ENCODE measurements at places on chromosomes 4 and X. TPM values are rescaled to one million over a fixed set of nuclear protein-coding genes. Genes with fewer than 3 reads are reported as not detected.
A peak's percentile ranks its signal among the peaks of the same experiment; 100 is the strongest.

DNA sequence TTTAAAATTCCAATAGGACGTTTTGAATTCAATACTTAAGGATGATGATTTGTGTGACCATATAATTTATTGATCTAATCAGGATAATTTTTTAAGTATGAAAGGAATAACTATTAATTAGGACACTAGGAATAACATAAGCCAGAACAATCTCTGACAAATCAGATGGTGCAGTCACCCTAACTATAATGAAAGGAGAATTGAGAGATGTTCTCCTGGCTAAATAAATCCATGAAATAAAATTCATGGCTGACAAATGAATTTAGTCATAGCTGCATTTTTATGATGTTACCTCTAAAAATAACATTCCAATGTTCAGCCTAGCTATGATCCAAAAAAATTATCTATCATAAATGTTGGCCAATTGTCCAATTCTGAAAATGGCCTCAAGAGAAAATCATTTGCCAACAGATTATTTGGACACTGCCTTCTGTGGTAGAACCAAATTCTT lies 190.6 kb upstream of the NEIL3 start:
- DNase-seq = no peak
- H3K27me3 ChIP-seq = no peaks in the 10 kb centered on the region
- no peaks in the 10 kb centered on the region for H3K36me3 ChIP-seq

The USP26 gene
- polyA plus RNA-seq = not detected

- no peaks in the 10 kb centered on the region for H3K36me3 ChIP-seq
- H3K27me3 ChIP-seq = no peaks in the 10 kb centered on the region
- no peak overlapping the region for H3K27ac ChIP-seq
- no peak overlapping the region for H3K4me3 ChIP-seq
Measured at GRCh38 chr4:120801137-120801758, 121.3 kb downstream of the PRDM5 start.

The P2RY8 gene
- polyA plus RNA-seq = 0.59 TPM

The ANOS1 gene
- polyA plus RNA-seq = 0.44 TPM

GRCh38 chr4:106618956-106619355 lies 250.4 kb upstream of the GIMD1 start:
- DNase-seq = no peak
- H3K4me1 ChIP-seq = no peaks in the 10 kb centered on the region
- no peak overlapping the region for H3K27ac ChIP-seq
- no peaks in the 10 kb centered on the region for H3K27me3 ChIP-seq
- no peak overlapping the region for H3K4me3 ChIP-seq

- H3K4me1 ChIP-seq = no peaks in the 10 kb centered on the region
- H3K27ac ChIP-seq = no peak overlapping the region
- no peaks in the 10 kb centered on the region for H3K27me3 ChIP-seq
- H3K4me3 ChIP-seq = no peak overlapping the region
- H3K36me3 ChIP-seq = no peaks in the 10 kb centered on the region
Measured at GRCh38 chr4:90769251-90769650, 642.1 kb downstream of the CCSER1 start.

GRCh38 chrX:115023139-115023538 lies 5.7 kb upstream of the IL13RA2 start:
- H3K4me3 ChIP-seq = no peak overlapping the region
- H3K27ac ChIP-seq = no peak overlapping the region
- no peak for DNase-seq
- no peaks in the 10 kb centered on the region for H3K4me1 ChIP-seq

DNA sequence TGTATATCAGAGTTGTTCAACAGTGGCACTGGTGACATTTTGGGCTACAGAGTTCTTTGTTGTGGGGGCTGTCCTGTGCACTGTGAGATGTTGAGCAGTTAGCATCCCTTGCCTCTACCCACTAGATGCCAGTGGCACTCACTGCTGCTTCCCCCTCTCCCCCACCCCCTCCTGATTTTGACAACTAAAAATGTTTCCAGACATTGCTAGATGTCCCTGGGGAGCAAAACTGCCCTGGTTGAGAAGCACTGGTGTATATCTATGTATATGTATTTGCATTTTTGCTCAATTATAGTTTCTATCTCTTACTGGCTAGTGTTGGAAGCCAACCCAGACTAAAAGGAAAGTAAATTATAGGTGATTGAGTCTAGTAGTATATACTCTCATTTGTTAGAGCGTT lies 2.4 kb downstream of the TMEM131L start:
- no peak overlapping the region for H3K4me3 ChIP-seq
- peak overlapping the region; percentile 99 for H3K27ac ChIP-seq
- H3K4me1 ChIP-seq = peaks cover 4% of the 10 kb centered on the region
- H3K36me3 ChIP-seq = no peaks in the 10 kb centered on the region
- DNase-seq = no peak

All from liver (tissue), 10 donors.